Activated T-helper 2 cell treated with anti-CD3 and anti-CD28 coated beads, Interferon-gamma antibody, Interleukin-2, Interleukin-4, amounts not matched to agents 10 μg/mL and 5 μg/mL and 100 μg/mL, durations not matched to agents 14 hours and 24 hours and 36 hours (primary cell): ENCODE measurements at places on chromosomes 12 and 14. TPM values are rescaled to one million over a fixed set of nuclear protein-coding genes. Genes with fewer than 3 reads are reported as not detected.

The DNAI7 gene
- not detected in 2 replicates for total RNA-seq

The MMP17 gene
- 0.25 and 0.62 TPM in 2 replicates for total RNA-seq

The SLC22A17 gene
- total RNA-seq = 2.9 and 3.2 TPM in 2 replicates

The PTPN6 gene
- 250 and 252 TPM in 2 replicates for total RNA-seq

The ERP27 gene
- 3.2 and 4.7 TPM in 2 replicates for total RNA-seq

The NEDD8 gene
- 194 and 202 TPM in 2 replicates for total RNA-seq

The DUSP6 gene
- total RNA-seq = 75.7 and 82.0 TPM in 2 replicates
